ENCODE measurements at places on chromosomes 11 and 22. TPM values are rescaled to one million over a fixed set of nuclear protein-coding genes. Genes with fewer than 3 reads are reported as not detected.

DNA sequence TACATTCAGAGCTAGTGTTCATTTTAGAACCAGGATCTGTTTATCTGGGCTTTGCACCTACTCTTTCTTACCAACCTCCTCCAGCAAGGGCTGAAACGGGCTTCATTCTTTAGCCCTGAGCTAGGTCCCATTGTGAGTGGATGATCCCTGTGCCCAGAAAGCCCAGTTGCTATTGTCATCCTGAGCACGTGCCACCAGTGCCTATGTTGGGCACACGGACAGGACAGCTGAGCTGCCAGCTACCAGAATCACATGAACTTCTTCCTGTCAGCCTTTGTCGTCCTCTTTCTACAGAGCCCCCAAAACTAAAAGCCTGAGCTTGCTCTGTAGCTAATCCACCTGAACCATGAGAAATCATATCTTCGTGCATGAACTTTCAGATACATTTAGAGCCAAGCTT is 74.4 kb upstream of the NTM start:
- no peak for DNase-seq

DNA sequence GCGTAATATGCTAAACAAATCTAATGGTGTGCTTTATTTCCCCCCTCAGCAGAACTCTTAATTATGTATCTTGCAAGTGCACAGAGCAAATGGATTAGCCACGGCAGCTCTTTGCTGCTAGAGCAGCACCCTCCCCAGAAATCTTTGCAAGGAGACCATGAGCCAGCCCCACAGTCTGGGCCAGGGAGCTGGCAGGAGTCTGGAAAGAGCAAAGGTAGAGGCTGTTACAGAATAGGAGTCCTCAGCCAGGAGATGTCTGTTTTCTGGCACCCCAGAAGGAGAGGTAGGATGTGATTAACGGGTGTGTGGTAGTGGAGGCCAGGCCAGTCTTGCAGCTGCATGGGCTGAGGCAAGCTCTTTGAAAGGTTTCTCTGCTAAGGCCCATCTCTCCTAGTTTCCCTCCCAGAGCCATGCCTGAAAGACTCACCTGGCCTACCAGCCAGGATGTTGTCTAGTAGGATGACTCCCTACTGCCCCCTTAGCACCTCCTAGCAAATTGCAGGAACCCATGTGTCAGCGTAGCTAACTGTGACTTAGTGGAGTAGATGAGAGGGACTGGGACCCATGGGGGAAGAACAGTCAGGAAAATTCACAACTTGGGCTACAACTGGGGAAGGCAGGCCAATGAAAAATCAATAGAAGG is 557.2 kb downstream of the BUD13 start:
- no peak for DNase-seq

DNA sequence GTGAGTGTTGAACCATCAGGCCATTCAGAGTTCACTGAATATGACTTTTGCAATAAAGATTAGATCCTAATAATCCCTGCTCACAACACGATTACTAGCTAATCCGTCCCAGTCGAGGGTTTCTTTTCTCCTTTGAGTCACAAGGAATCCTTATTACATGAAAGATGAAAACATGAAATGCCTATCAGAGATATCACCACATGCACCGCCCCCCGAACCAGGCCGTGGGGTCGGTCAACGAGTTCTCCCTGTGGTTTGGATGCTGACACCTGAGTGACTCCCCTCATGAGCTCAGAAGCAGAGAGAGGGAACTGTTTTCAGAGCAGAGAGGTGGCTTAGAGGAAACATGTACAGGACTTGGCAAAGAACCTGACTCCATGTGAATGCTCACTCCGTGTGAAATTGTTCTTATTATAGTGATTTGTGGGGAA is 263.3 kb downstream of the ETS1 start:
- no peak for DNase-seq

GRCh38 chr22:29607426-29607825 is 4.0 kb downstream of the NF2 start:
- DNase-seq: no peak

DNA sequence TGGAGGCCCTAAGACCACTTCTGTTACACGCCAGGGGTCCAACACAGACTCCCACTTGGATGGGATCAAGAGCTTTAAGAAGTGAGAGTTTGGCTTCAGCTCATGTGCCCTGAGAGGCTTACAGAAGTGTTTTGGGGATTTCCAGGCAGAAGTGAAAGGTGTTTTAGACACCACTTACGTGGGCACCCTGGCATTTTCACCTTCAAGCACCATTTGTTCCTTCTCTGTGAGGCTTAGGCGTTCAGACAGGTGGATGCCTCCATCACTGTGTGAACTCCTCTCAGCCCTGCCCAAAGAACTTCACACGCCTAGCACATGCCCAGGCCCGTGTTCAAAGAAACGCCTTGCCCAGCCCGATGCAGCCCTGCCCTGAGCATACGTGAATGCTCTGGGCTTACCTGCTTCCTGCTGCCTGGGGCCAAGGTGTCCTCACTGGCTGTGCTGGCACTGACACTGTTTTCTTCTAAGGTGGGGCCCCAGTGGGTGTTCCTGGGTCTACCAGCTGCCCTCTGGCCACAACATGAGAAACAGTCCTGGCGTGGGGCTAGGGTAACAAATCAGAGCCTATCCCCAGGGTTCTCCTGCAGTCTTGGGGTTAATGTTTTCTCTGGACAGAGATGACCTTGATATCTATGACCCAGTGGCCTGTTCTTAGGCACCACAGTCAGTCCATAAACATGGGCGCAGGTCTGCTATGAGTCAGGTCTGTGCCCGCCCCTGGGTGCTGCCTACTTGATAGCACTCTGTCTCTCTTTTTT is 34.0 kb downstream of the AMPD3 start:
- peak; percentile 54 for DNase-seq

GRCh38 chr11:16299884-16300782 is 56.2 kb downstream of the SOX6 start:
- DNase-seq: no peak

DNA sequence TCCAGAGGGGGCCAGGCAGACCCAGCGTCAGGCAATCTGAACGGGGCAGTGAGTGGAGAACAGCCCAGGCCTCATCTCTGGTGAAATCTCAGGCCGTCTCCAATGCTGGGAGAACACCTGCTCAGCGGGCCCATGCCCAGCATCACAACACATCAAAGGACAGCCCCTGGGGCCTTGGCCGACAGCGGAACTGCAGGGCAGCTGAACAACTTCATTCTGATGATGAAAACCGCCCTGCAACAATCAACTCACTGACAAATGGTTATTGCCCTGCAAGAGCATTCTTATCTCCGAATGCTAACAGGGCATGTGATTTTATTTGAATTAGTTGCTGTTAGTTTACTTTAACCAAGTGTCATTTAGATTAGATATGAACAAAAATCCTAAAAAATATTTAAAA is 14.6 kb downstream of the CELSR1 start:
- peak; percentile 67 for DNase-seq

ABCC8 gene
- total RNA-seq: 80.5 TPM

RBM4B gene
- total RNA-seq: 25.2 TPM

OR8G1 gene
- total RNA-seq: not detected
